ENCODE measurements at places on chromosomes 5 and 9.
A peak's percentile ranks its signal among the peaks of the same experiment; 100 is the strongest.

GRCh38 chr5:156375895-156376495 lies 49.0 kb downstream of the SGCD start:
- no peak for DNase-seq

GRCh38 chr9:126704157-126704891 lies 90.6 kb downstream of the LMX1B start:
- DNase-seq: peak; percentile 25

DNA sequence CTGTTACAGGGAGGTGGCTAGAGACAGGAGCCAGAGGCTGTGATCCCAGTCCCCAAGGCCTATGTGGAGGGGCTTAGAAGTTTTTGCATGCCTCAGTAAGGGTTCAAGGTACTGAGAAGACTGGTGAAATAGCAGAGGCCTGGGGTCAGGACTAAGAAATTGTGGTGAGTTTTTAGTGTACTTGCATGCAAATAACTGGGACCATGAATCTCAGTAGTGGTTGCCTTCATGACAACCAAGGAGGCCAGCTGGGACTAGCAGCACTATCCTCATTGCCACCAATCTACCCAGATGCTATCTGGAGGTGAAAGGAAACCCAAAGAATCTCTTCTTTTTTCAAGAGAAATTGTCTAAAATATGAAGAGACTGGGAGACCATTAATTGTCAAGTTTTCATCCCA lies 395.1 kb downstream of the CETN3 start:
- no peak for DNase-seq

GRCh38 chr9:93630806-93631411 lies 54.5 kb downstream of the PHF2 start:
- no peak for DNase-seq

DNA sequence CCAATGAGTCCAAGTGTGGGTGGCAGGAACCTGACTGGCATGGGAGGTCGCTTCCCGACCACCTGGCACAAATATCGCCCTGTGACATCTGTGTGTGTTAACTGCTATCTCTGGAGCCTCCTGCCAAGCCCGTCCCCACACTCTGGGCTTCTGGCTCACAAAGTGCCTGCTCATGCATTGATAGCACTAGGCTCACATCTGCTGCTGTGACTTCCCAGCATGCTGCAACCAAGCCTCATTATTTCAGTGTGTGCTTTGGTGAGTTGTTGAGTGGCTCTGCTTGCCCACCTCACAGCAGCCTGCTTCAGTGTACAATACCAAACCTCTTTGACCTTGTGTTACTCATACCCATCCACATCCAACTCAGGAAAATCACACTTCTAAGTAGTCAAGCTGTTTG lies 139.8 kb downstream of the APBA1 start:
- peak; percentile 87 for DNase-seq

- DNase-seq: no peak
Observed at GRCh38 chr9:121353241-121354061, 16.6 kb downstream of the STOM start.

DNA sequence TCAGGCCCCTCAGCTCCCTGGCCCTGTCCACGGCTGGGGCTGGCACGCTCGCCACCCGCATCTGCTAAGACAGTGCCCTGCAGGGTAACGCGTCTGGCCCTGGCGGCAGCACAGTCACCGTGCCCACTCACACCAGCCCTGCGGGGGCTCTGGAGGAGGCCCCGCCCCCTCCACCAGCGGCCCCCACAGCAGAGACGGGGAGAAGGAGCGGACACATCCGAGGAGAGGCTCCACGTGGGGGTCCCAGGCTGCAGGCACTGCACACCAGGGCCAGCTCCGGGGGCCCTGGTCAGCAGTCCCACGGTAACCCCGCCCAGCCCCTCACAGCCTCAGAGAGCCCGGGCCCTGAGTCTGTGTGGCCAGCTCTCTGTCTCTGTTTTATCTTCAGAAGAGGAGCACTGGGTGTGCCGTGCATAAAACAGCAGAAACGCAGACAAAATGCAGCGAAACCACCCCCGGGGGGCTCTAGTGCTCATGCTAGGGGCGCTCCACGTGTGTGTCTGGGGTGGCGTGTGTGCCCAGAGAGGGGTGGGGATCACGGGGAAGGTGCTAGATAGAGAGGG lies 47.5 kb upstream of the NRARP start:
- DNase-seq: no peak

DNA sequence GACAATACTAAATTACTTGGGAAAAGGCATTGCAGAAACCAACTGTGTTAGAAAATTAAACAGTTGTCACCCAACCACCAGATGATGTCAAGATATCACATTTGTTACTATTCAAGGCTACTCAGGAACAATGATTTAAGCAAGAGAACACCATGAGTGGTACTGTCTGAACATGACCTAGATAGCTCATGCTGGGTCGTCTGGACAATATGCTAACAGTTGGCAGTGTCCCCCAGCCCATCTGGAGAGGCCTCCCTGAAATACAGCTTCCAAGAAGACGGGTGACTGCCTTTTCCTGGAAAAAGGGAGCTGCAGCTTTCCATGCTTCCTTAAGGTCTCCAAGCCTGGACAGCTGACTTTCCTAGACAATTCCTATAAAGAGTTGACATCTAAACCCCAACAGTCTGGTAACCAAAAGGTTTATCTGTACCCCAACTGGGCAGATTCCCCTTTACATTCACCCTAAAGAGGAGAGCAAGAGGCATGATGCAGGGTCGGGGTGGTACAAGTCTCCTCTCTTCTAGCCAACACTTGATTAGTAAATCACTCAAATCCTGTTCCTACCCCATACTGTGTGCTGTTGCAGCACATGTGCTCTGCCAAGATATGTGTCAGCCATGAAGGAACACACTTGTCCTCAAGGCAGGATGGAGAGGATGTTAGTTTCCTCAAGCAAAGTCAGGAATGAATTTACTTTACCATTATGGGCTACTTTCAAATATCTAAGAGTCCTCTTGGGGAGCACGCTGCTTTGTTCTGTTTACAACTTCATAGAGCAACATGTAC lies 433.0 kb downstream of the PDE4D start:
- DNase-seq: no peak

DNA sequence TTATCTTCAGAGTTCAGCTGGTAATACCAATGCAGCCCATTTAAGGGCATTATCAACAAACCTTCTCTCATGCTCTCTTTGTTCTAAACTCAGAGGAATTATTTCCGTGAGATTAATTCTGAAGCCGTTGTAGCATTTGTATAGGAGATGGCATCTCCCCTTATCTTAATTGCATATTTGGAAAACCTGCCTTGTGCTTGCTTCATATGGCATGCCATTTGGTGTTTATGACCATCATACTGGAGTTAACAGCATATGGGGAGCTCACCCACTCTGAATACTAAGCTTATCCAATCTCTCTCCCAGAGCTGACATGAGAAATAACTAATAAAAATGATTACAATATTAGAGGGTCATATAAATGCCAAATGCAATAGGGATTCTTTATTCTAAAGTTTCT lies 243.2 kb downstream of the BRINP1 start:
- peak; percentile 98 for DNase-seq

DNA sequence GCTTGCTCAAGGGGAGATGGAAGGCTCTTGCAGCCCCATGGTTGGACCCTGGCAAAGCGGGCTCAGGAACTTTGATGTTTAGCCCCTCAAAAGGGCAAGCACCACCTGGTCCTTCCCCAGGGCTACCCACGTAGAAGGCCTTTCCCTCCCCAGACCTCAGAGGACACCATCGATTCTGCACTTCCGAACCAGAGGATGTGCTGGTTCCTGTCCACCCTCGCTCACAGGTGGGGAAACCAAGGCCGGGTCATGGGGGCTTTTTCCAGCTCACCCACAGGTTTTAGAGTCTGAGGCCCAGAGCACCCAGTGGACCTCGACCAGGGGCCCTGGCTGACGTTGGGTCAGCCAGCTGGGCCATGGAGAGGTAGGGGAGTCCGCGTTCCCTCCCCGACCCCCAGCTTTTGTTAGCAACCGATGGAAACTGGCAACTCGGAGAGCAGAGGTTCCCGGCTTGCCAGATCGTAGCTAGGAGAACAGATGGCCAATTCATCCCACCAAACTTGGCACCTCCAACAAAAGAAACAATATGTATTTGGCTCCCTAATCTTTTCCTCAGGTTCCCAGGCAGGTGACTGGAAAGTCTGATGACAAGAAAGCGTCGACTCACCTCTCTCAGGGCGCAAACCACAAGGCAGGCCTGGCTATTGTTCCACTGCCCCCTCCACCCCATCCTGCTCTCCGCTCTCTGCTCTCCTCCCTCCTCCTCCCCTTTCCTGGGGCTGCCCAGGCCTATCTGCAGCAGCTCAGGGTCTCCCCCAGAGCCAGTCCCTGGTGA lies 167.6 kb upstream of the SMIM23 start:
- no peak for DNase-seq

- no peak for DNase-seq
Observed at GRCh38 chr9:94983552-94983951, 257.1 kb downstream of the AOPEP start.

- no peak for DNase-seq
Observed at GRCh38 chr5:109779036-109779735, 89.5 kb downstream of the MAN2A1 start.

Data from NCI-H2171 treated with DMSO at 0.1 percent for 48 hours (cell line).